T-helper 1 cell treated with Interleukin-12 subunit alpha and Interleukin-12 subunit beta and Interleukin-4 antibody, amounts not matched to agents 30 ng/mL and 1 ng/mL, for 36 hours (primary cell): ENCODE measurements at places on chromosomes 2 and 18. TPM values are rescaled to one million over a fixed set of nuclear protein-coding genes. Genes with fewer than 3 reads are reported as not detected.

The ST8SIA5 gene
- total RNA-seq: 0.32 TPM in 1 of 2 replicates, not detected in the other

The MAPK4 gene
- not detected in 2 replicates for total RNA-seq

The NTSR2 gene
- not detected in 2 replicates for total RNA-seq

The CXCR1 gene
- total RNA-seq: 0.54 and 0.76 TPM in 2 replicates

The GAD1 gene
- total RNA-seq: 4.0 and 5.1 TPM in 2 replicates

The DCC gene
- total RNA-seq: not detected in 2 replicates

The GDF7 gene
- not detected in 2 replicates for total RNA-seq

The INPP5D gene
- total RNA-seq: 128 and 141 TPM in 2 replicates

The KCNF1 gene
- total RNA-seq: not detected in 2 replicates
